Stimulated activated CD4-positive, alpha-beta T cell treated with anti-CD3 and anti-CD28 coated beads, TNF-alpha, amount 100 ng/mL, for 4 hours (primary cell): ENCODE measurements at places on chromosomes 5 and 9.

- DNase-seq: no peak
These were observed 156.5 kb downstream of the ASTN2 start for GRCh38 chr9:117258184-117258866.

DNA sequence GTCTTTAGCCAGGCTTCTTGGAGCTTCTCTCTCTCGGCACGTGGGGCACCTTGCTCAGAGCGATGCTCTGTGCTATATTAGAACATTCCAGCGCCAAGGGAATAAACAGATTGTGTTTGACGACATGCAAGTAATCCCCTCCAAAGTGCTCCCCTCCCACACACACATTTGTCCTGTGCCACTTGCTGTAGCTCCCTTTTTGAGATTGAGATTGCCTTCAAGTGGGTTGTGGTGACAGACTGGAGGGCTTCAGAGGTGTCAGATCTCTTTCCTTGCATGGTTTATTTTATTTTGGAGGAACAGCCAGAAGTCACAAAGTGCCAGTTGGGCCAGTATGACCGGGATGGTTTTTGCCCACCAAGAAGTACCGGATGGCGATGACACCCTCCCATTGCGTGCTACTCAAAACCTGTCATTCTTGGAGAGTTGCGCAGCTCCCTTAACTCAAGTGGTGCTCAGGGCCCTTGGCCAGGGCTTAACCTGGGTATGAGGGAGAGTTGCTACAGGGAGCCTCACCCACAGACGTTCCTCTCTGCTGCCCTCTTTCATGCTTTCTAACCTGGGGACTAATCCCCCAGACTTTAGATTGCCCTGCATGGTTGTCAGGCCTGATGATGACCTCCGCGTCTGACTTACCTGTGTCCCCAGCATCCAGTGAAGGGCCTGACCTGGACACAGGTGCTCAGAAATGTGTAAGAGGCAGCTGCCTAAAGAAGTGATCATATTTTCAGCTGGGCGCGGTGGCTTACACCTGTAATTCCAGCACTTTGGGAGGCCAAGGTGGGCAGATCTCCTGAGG lies 18.8 kb upstream of the RPL26L1 start:
- no peak for DNase-seq

- no peak for DNase-seq
These were observed 27.0 kb downstream of the AQP7 start for GRCh38 chr9:33375238-33375840.

DNA sequence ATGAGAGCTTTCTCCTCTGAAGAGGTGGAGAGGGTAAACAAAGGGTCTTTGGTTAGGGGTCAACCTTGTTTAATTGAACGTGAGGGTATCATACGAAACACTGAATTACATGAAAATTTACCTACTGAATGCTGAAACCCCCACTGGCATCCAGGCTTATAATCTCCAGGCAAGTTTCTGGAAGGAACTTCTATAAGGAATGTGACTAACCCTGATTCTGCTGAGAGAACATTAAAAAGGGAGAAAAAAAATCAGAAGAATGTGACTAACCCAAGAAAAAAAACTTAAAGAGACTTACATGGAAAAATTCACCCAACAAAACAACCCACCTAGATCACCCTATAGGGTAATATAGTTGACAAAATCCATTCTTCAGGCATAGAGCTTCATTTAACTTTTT lies 55.5 kb downstream of the APC start:
- no peak for DNase-seq

DNA sequence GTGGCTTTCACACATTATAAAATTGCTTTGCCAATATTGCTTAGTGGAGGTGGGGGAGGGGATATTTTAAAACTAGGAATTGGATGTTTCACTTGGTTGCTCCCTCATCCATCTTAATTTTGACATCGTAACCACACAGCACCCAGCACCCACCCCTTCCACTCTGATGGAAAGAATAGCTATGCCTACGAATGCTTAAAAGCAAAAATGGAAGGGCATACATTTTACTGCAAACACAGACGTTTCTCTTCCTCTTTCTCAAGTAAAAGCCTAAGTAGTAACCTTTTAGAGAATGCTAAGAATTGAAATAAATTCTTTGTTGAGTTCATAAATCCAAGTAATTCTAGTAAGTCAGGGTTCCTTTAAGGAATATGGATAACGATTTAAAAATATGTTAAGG lies 69.9 kb downstream of the JAKMIP2 start:
- DNase-seq: no peak
